Prostate gland (tissue), 2 donors: ENCODE measurements at places on chromosomes 1 and 21. TPM values are rescaled to one million over a fixed set of nuclear protein-coding genes. Genes with fewer than 3 reads are reported as not detected.

- no peak overlapping the region for H3K27ac ChIP-seq
- no peak overlapping the region for H3K4me3 ChIP-seq
- no peak for DNase-seq
- peaks cover 3% of the 10 kb centered on the region for H3K4me1 ChIP-seq
- no peaks in the 10 kb centered on the region for H3K27me3 ChIP-seq
Observed at GRCh38 chr1:46617833-46618232, 1.2 kb upstream of the MOB3C start.

RPTN gene
- total RNA-seq = not detected

MARK1 gene
- total RNA-seq = 20.9 TPM

- H3K27ac ChIP-seq = no peak overlapping the region
- no peaks in the 10 kb centered on the region for H3K4me1 ChIP-seq
- no peaks in the 10 kb centered on the region for H3K36me3 ChIP-seq
- H3K4me3 ChIP-seq = no peak overlapping the region
Observed at GRCh38 chr1:198018529-198018928, 101.4 kb downstream of the LHX9 start.

DNA sequence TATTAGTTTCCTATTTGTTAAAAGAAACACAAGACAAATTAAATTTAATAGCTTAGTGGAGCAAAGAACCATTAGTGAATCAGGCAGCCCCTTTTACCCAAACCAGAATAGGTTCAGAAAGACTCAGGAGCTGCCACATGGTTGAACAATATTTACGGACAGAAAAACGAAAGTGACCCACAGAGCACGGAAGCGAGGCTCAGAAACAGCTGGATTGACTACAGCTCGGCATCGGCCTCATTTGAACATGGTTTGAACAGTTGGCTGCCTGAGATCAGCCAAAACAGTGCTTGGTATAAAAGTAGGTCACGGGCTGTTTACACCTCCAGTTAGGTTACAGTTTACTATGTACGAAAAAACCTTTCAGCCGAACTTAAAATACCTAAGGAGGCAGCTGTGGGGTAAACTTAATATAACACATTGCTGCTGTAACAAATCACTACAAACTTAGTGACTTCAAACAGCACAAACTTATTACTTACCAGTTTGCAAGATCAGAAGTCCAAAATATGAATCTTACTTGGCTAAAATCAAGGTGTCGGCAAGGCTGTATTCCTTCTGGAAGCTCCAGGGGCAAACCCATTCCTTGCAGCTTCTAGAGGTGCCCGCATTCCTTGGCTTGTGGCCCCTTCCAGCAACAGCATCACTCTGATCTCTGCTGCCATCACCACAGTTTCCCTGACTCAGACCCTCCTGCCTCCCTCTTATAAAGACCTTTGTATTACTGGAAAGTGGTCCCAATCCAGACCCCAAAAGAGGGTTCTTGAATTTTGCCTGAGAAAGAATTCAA is 11.8 kb downstream of the PADI4 start:
- H3K4me1 ChIP-seq = no peaks in the 10 kb centered on the region
- no peak overlapping the region for H3K4me3 ChIP-seq
- no peak overlapping the region for H3K27ac ChIP-seq
- no peaks in the 10 kb centered on the region for H3K36me3 ChIP-seq
- no peak for DNase-seq
